Right lobe of liver (tissue), 6 donors: ENCODE measurements at places on chromosomes 2 and 18. TPM values are rescaled to one million over a fixed set of nuclear protein-coding genes. Genes with fewer than 3 reads are reported as not detected.

- peak; percentile 47 for DNase-seq
These were observed 26.7 kb upstream of the ALPP start for GRCh38 chr2:232351686-232352510.

- no peak for DNase-seq
These were observed 20.0 kb downstream of the FBXO41 start for GRCh38 chr2:73264332-73264606.

DNA sequence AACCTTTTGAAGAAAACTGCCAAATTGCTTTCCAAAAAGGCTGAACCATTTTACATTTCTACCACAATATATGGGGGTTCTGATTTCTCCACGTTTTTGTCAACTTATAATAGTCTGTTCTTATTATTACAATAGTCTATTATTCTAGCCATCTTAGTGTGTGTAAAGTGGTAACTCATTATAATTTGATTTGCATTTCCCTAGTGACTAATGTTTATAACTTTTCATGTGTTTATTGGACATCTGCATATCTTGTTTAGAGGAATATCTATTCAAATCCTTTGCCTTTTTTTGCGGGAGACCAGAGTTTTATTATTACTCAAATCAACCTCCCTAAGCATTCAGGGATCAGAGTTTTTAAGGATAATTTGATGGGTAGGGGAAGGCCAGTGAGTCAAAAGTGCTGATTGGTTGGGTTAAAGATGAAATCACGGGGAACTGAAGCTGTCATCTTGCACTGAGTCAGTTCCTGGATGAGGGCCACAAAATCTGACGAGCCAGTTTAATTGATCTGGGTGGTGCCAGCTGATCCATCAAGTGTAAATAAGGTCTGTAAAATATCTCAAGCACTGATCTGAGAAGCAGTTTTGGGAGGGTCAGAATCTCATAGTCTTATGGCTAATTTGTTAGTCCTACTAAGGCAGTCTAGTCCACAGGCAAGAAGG is 303.4 kb upstream of the NCKAP5 start:
- no peak for DNase-seq

DNA sequence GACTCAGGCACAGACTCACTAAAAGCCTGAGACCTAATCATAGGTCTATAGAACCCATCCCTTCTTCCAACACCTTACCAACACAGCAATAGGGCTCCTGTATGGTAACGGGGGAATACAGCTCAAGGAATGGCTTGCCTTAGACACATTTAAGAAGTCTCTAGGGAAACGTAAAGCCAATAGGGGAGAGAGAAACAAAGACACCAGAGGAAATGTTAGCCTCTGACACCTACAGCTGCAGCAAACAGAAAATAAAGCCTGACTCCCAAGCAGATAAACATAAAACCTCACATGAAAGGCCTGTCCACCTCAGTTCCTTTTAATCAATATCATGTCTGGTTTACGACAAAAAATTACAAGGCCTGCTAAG is 51.1 kb upstream of the NCOA1 start:
- no peak for DNase-seq

The PPP1R1C gene
- 1.8 TPM for total RNA-seq

The MAP3K19 gene
- not detected for total RNA-seq

The COL6A3 gene
- 20.9 TPM for total RNA-seq

The MBP gene
- 24.0 TPM for total RNA-seq
